Left ventricle myocardium inferior (tissue), 1 donor: ENCODE measurements at places on chromosomes 7 and 10. TPM values are rescaled to one million over a fixed set of nuclear protein-coding genes. Genes with fewer than 3 reads are reported as not detected.

GRCh38 chr10:29543715-29544114 lies 91.1 kb downstream of the SVIL start:
- DNase-seq, result no peak

DNA sequence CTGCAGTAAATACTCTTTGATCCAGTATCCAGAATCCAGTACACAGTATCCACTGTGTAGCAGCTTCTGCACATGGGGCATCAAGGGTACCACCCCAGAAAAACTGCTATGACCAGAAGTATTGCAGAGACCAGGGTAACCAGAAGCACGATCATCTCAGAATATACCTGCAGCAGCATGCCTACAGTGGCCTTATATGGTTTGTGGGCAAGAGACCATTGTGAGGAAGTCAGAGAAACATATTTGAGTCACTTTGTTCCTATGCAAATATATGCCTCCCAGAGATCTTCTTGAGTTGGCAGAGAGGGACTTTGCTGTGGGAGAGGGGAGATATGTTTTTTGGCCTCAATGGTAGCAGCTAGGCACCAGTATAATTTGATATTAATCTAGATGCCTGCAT lies 206.4 kb upstream of the LRRTM3 start:
- no peak for DNase-seq

DNA sequence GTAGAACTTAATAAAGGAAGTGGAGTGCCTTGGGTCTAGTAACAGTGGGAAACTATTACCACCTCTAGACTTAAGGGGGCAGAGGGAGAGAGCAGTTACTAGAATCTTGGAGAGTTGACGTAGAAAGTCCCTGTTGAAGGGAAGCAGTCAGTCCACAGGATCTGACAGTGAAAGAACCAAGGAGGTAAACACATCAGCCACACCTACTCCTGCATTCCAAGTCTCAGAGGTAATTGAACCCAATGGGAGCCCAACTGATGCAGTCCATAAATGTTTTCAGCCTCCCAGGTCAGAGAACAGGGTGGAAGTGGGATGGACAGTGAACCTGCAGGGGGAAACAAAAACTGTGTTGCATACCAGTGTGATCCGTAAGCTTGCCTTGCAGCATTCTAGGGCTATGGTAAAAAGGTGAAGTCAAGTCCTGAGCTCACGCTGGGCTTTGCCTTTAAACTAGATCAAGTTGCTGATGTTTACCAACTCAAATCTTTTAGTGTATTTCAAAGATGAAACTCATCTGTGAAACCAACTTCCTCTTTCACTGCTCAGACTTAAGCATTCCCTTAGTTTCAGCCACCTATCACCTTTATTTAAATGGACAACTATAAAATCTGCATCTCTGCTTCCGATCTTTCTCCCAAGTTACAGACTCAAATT lies 57.2 kb downstream of the SLC16A12 start:
- DNase-seq, result no peak

GRCh38 chr7:137895301-137896221 lies 48.8 kb upstream of the DGKI start:
- DNase-seq, result no peak

DNA sequence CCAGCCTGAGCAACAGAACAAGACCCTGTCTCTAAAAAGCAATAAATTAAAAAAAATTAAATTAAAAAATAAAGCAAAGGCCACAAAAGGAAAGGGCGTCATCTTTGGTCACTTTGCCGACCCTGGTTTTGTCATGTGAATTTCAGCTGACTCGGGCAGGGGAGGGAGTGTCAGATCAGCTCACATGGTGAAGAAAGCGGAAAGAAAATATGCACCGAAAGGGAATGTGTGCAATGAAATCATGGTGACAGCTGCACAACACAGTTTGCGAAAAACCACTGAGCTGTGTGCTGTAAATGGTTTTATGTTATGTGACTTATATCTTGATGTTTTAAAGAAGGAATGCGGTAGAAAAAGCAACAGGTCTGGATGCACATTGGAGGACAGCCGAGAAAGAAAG lies 39.8 kb downstream of the RCC1L start:
- no peak for DNase-seq

- DNase-seq, result no peak
Measured at GRCh38 chr7:10212649-10213048, 761.0 kb upstream of the PHF14 start.

GRCh38 chr7:30232391-30232790 lies 52.0 kb upstream of the ZNRF2 start:
- DNase-seq, result no peak

DNA sequence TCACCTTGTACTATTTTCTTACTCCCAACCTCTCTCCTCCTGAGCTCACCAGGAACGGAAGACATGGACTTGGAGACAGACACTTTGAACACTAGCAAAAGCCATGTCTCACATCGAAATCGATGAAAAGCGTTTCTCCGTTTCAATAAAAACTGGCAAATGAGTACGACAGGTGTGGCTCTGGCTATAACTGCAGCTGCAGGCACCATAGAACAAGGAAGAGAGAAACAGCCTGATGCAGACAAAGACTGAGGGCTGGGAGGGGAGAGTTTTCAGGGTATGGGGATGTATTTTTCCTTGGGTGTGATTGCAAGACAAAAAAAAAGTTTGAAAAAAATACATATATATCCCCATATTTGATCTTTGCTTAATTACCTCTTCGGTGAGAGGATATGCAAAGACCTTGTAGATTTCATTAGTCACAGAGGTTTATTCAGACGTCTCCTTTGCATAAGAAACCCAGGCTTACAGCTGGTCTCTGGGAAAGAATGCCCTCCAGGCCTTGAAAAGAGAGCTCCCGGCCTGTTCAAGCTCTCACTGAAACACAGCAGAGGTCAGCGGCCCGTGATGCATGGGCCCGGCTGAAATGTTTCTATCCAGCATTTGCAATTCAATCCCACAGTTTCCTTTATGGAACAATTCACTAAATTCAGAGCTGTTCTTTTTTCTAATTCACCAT lies 63.1 kb downstream of the TLL2 start:
- DNase-seq, result no peak

DNA sequence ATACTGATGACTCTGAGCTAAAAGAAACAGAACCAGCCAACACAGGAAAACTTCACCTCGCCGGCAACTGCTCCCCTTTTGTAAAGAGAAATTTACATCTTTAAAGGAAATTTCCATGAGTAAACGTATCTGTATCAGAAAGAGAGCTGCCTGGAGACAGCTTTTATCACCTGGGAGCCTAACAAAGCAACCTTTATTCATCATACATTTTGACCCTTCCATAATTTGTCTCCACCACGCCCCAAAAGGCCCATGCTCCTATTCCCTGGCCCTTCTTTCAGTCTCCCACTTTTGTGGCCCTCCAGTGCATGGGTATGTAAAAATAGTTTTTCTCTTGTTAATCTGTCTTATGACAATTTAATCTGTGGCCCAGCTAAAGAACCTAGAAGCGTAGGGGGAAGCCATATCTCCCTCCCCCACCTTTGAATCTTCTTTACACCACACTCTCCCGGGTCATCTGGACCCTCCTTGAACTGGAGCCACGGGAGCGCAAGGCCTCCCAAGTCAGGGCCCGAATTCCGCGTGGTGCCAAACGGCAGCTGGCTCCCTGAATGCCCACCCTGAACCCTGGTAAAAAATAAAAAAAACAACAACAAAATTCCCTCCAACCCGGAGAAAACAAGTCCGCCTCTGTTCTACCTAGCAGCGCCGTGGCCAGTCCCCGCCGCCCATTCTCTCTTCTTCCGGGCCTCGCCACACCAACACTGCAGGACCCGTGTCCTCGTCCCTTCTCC lies 15.4 kb upstream of the FKBP9 start:
- DNase-seq, result no peak

DNA sequence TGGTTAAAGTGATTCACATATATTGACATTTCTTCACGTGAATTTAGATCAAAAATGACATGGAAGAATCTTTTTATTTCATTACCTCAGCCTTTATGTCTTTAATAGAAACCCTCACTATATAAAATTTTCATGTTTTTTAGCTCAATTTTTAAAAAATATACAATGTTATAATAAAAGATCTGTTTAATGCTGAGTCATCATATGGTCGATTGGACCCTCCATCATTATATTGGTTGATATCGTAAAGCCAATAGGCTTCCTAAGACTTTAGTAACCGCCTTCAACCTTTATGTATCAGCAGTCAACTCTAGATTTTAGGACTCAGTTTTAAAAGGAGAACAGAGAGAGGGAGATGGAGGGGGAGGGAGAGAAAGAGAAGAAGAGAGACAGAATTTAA lies 162.3 kb upstream of the FERD3L start:
- DNase-seq, result no peak

DNA sequence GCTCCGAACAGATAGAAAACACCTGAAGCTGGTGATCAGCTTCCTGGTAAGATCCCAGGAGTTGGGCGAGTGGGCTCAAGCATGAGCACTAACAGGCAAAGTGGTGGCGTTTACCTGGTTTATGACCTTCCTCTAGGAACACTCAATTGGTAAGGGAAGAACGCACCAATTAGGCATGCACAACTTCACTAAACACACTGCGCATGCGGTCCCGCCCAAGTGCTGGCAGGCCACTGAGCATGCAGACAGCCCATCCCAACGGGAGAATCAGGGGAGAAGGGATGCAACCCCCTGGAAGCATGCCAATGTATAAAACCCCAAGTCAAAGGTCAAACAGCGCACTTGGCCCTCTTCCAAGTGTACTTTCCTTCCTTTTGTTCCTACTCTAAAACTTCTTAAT lies 70.4 kb downstream of the LYZL2 start:
- no peak for DNase-seq

- DNase-seq, result no peak
Measured at GRCh38 chr10:55048830-55049498, 247.9 kb upstream of the PCDH15 start.

DNA sequence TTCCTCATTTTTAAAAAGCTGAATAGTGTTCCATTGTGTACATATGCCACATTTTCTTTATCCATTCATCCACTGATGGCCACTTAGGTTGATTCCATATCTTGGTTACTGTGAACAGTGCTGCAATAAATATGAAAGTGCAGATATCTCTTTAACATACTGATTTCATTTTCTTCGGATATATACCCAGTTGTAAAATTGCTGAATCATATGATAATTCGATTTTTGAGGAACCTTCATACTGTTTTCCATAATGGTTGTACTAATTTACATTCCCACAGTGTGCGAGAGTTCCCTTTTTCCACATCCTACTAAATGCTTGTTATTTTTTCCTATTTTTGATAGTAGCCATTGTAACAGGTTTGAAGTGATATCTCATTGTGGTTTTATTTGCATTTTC lies 263.2 kb downstream of the STK31 start:
- DNase-seq, result no peak

DNA sequence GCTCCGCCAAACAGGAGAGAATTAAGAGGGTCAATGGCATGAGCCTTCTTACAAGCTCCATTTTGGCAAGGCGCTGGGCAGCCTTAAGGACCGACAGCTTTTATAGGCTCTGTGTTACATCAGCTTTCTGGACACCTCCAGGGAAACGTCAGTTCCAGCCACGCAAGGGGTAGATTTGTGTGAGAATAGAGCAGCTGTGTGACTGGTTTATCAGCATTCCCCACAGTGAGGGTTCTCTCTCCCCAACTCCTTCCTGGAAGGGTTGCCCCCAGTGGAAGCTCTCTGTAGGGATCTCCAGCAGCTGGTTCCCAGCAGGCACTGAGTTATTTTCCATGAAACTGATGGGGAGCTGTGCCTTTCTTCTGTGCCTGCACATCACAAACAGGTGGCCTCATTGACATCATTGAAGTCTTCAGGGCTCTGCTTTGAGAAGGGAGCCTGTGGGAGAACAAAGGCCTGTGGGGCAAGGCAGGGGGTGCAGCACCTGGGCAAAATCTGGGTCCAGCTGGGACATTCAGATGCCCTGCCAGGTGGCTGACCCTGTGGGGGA lies at the start of gene CUZD1:
TSS of gene CUZD1 (minus strand) at position 75 of the 550 bp plus-strand sequence. CDS start at position 61, 14 bp downstream.
- no peak for DNase-seq

DNA sequence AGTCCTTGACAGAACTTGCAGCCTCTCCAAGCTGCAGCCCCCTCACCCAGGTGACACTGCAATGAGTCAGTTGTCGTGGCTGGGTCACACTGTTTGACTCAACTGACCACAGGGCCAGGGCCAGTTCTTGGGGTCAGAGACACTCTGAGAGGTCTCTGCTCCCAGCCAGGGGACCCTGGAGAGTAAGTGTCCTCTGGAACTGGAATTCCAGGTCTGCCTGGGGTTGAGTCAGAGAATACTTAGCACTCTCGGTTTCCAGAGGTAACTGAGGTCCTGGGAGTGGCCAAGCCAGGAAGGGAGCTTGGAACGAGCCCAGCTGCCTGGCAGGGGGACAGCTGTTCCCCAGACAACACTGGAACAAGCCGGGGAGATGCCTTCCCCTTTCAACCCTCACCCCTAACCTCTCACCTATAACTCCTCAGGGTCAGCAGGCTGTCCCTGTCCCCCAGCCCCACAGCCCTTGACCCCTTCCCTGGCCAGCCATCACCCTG lies 2.2 kb upstream of the MYL10 start:
- DNase-seq, result no peak

DNA sequence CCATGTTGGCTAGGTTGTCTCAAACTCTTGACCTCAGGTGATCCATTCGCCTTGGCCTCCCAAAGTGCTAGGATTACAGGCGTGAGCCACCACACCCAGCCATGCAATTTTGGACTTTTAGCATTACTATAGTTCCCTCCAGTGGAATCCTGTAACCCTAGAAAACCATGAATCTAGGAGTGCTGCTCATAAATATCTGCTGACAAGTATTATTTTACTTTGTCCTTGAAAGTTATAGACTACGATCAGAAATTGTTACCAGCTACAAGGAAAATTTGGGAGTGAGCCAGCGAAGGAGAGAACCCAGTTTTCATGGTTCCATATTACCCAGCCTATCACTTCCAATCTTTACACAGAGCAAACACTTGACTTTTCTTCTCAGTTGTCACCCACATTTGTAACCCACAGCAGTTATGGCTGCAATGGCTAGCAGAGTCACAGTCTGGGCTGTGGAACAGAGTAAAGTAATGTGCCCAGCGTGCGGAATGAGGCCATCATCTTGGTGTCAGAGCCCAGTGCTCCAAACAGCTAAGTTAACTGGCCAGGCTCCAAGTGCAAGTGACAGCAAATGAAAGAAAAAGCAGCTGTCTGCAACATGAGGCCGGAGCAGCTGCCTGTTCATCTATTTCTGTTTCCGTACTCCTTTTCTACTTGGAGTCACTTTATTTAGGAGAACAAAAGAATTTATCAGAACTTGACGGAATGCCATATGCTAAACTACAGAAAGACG lies 29.9 kb downstream of the ZC3HC1 start:
- DNase-seq, result peak; percentile 35

DNA sequence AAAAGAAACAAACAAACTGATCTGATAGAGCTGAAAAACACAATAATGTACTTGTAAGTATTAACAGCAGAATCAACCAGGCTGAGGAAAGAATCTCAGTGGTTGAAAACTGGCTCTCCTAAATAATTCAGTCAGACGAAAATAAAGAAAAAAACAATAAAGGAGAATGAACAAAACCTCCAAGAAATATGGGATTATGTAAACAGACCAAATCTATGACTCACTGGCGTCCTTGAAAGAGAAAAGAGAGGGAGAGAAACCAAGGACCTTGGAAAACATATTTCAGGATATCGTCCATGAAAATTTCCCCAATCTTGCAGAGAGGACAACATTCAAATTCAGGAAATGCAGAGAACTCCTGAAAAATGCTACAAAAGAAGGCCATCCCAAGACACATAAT lies 62.9 kb downstream of the FBXL13 start:
- no peak for DNase-seq

- no peak for DNase-seq
Measured at GRCh38 chr7:57204411-57204811, 72.2 kb upstream of the ZNF479 start.

Gene FANK1
- 0.30 TPM for total RNA-seq

Gene DYDC2
- not detected for total RNA-seq

Gene TEX47
- not detected for total RNA-seq

Gene SPDYE2
- total RNA-seq, result not detected

Gene ANKRD1
- total RNA-seq, result 2,047 TPM

Gene LRRC4
- total RNA-seq, result 4.4 TPM

Gene SPRN
- not detected for total RNA-seq

Gene FEZF1
- total RNA-seq, result not detected
